ENCODE measurements at places on chromosomes 1 and 21.
A peak's percentile ranks its signal among the peaks of the same experiment; 100 is the strongest.

DNA sequence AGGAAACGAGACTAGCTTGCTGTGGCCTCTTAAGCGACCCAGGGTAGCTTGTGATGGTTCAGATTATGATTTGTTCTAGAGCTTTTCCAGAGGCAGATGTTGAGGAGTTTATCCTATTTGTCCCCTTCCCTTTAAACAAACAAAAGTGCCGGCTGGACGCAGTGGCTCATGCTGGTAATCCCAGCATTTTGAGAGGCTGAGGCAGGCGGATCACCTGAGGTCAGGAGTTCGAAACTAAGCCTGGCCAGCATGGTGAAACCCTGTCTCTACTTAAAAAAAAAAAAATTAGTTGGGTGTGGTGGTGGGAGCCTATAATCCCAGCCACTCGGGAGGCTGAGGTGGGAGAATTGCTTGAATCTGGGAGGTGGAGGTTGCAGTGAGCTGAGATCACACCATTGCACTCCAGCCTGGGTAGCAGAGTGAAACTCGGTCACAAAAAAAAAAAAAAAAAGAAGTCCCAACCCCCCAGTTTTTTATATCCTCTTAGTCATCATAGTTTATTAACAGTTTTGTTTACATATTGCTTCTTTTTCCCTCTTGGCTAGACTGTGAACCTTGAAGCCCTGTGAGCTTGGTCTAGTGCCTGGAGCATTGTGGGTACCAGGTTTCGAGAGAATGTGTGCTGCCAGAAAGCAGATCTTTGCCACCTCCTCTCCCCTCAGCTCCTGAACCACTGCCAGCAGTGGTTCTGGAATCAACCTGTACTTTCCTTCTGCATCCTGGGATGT, 29.8 kb downstream of the MAPKAPK2 start:
- no peak for DNase-seq

GRCh38 chr1:175182201-175182746, 10.3 kb downstream of the KIAA0040 start:
- DNase-seq: no peak

DNA sequence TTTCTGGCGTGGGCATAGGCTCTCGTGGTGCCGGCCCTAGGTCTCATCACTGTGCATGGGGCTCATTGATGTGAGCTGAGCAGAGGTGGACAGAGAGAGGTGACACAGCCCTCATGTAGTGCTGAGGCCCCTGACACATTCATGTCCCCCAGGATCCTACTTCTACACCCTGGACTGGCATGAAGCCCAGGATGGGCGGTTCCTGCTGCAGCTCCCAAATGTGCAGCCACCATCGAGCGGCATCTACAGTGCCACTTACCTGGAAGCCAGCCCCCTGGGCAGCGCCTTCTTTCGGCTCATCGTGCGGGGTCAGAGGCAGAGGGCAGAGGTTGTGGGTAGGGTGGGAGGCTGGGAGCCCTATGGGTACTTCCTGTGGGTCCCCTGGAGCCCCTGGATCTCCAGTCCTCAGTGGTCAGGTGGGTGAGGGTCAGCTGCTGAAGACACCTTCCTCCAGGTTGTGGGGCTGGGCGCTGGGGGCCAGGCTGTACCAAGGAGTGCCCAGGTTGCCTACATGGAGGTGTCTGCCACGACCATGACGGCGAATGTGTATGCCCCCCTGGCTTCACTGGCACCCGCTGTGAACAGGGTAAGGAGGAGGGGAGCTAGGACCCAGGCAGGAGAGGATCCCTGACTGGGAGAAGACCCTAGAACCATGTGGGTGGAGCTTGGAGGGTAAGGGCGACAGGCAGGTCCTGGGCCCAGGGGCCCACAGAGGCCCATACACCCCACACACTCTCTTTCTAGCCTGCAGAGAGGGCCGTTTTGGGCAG, 6.1 kb downstream of the TIE1 start:
- no peak for DNase-seq

DNA sequence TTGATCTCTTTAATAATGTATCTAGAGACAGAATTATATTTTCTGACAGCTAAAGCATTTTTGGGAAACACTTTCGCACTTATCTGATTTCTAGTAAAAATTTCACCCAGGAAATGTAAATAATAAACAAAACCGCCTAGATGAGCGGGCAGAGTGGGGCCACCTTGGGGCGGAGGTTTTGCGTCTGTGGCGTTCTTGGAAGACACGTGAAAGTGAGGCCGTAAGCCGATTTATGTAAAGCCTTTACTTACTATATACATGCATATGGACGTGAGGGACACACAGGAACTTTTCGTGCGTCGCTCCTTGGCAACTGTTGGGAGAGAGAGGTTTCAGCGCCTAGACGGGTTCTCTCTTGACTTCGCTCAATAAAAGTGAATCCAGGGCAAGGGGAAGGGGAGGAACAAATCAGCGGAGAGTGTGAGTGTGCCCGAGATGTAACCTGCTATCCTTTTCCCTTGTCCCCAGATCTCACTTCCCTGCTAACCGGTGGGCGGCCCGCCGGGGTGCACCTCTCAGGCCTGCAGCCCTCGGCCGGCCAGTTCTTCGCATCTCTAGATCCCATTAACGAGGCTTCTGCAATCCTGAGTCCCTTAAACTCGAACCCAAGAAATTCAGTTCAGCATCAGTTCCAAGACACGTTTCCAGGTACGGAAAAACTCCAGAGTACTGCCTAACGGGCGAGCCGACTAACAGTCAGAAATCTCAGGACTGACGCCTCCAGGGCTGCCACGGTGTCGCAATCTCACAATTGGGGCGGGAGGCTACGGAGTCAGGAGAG, 1.7 kb downstream of the HLX start:
- no peak for DNase-seq

DNA sequence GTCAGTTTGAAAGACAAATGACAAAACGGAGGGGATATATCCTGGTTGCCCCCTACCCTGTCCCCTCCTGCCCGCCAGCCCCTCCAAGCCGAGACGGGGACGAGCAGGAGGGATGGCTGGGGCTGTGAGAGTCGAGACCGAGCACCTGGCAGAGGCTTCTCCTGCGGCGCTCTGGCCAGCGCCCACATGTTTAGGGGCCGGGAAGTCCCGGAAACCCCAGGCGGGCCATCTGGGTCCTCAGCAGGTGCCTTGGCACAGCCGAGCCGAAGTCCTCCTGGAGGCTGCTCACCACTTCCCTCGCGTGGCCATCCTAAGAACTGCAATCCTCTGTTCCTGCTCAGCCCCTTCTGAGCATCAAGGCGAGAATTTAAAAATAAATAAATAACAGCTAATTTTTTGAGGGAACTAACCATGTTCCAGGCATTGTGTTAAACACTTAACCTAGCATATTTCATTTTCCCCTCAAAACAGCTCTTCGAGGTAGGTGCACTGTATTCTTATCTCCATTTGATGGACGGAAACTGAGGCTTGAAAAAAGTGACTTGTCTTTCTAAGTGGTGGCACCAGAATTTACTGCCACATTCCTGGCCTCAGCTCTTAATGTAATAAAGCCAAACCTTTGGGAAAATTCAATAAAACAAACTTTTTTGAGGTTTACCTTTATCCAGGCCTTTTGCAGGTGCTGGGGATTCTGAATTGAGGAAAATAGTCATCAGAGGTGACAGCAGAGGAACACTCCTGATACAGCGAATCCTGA, 3.5 kb upstream of the RIMS3 start:
- peak; percentile 69 for DNase-seq

DNA sequence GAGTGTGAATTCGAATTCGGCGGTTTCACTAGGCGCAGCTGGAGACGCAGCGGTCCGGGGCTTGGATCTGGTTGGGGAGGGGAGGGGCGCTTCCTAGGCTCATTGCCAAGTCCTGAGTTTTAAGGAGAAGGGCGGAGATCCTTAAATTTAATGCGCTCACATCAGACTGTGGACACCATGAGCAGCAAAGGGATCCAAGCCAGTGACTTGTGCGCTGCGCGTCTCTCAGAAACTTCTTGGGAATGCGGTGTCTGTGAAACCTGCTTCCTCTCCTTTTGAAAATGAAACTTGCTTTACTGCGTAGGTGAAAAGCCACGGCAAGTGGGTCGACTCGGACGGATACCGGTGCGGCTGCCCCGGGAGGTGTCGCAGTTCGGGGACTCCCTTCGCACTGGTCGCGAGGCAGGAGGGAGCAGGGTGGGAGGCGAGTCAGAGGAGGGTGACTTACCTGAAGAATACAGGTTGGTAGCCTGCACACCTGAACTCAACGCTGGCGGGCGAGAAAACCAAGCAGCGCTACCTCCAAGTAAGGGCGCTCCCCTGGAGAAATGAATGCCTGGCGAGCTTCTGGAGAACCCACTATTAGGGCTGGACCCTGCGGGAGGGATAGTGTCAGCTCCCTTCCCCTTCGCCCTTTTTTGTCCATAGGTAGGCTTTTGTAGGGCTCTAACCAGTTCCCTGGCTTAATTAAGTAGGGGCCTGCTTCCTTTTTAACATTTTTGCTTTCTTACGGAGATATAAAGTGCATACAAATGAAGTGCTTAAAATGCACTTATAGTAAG, 992 bp downstream of the TENT5C start:
- no peak for DNase-seq

- no peak for DNase-seq
Observed at GRCh38 chr21:46605767-46606426, 1.0 kb upstream of the S100B start.

GRCh38 chr1:227234998-227235405, 83.3 kb downstream of the CDC42BPA start:
- DNase-seq: peak; percentile 90

DNA sequence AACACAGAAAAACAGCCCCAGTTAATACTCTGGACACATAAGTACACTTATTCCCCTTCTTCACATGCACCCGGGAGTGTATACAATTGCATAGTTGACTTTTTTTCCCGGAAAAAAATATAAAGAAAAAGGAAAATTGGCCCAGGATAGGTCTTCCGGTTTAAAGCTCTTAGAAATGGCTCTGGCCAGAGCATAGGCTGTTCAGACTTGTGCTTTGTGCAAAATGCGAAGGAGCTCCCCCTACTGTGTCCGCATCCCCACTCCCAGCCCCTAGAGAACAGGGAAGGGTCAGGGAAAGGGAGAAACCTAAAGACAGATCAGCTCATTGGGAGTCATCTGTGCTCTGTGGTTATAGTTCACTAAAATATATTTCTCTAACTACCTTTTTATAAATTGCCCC, 5.5 kb upstream of the MTMR11 start:
- peak; percentile 71 for DNase-seq

GRCh38 chr1:2278591-2279209, 50.6 kb downstream of the SKI start:
- DNase-seq: no peak

- peak; percentile 55 for DNase-seq
Observed at GRCh38 chr1:30801771-30802198, 44.2 kb upstream of the LAPTM5 start.

- DNase-seq: no peak
Observed at GRCh38 chr1:8311068-8311718, 6.7 kb upstream of the SLC45A1 start.

DNA sequence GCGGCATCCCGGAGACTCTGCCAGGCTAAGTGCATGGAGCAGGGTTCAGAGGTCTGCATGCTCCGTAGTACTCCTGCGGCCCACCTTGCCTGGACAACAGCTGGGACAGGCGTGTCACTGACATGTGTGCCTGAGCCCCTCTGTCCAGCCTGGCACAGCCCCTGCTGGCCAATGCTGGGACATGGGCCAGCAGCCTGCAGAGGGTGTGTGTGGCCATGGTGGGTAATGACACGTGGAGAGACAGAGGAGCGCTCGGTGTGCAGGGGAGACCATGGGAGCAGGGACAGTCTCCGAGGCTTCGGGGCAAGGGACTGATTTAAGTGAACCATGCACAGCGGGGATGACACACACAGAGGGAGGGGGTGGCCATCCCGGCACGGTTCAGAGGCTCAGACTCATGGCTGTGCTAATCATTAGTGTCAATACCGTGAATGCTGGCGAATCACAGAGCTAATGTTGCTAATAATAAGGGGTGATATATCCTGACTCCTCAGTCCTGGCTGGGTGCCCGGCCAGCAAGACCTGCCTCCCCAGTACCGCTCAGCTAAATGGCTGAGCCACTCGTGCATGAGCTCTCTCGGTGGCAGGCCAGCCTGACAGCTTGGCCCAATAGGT, 41.5 kb downstream of the IGSF21 start:
- DNase-seq: peak; percentile 68

DNA sequence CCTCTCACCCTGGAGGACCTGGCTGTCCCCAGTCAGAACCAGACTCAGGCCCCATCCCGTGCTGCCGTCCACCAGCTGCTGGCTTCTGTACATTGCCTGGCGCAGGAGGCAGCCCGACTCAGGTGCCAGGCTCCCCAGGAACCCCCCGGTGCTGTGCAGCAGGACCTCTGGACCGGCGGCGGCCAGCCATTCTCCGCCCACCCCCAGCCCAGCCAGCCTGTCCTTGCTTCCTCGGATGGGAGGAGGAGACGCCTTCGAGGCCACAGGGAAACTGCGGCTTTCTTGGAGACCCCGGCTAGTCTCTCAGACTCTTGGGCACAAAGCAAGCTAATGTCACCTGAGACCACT, 4.4 kb downstream of the C1orf167 start:
- DNase-seq: no peak

DNA sequence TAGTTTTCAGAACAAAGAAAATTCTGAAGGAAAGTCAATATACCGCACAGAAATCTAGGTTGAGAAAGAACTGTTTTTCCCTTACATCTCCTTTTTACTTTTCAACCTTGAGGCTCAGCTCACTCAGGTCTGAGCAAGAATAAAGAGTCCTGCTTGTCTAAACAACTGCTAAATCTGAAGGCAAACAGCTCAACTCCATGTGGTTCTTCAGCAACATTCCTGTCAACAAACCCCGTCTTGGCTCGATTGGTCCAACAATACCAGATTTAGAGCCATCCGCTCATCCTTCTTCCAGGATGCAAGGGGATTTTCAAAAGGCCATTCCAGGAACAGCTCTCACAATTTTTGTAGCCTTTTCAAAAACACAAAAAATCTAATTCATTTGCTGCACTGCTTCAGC, 119.8 kb downstream of the HLCS start:
- DNase-seq: no peak

DNA sequence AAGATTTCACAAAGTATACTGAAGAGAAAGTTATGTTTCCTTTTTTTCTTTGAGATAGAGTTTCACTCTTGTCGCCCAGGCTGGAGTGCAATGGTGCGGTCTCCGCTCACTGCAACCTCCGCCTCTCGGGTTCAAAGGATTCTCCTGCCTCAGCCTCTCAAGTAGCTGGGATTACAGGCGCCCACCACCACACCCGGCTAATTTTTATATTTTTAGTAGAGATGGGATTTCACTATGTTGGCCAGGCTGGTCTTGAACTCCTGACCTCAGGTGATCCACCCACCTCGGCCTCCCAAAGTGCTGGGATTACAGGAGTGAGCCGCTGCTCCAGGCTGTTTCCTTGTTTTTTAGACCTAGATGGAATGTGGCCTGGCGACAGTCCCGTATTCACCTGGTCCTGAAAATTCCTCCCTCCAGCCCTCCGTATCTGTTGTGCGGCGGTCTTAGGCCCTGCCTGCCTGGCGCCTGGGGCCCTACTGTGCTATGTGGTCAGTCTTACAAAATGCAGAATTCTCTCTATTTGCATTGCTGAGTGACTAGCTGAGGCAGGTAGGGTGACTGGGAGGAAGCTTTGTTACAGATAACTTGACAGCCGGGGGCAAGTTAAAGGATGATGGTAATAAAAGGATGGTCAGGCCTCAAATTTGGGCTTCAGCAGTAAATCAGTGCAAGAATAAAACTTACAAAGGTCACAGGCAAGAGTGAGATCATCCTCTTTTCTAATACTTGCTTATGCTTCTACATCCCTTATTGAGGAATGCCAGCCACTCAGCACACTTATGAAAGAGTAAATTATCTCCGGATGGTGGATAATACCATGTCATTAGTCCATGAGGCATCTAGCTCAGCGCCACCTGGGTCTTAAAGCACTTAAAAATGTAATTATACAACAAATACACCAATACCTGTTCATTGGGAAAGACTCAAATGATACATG, 30.3 kb downstream of the PARK7 start:
- DNase-seq: no peak
